ENCODE measurements at places on chromosomes 5 and 9.

- DNase-seq, result no peak
These were observed 1471.7 kb upstream of the C9orf72 start for GRCh38 chr9:29044959-29045358.

- DNase-seq, result peak; percentile 27
These were observed at the start of gene VAV2 for GRCh38 chr9:133991964-133992779. TSS of gene VAV2 (minus strand) at chr9:133992324. CDS start at chr9:133992278, 46 bp downstream.

DNA sequence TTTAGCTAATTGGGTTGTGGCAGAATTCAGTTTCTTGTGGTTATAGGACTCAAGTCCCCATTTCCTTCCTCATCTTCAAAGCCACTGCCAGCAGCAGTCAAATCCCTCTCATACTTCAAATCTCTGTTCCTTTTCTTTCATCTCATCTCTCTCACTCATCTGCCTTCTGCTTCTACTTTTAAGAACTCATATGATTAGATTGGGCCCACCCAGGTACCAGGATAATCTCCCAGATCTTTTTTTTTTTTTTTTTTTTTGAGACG, 8.0 kb upstream of the REEP5 start:
- DNase-seq, result no peak

DNA sequence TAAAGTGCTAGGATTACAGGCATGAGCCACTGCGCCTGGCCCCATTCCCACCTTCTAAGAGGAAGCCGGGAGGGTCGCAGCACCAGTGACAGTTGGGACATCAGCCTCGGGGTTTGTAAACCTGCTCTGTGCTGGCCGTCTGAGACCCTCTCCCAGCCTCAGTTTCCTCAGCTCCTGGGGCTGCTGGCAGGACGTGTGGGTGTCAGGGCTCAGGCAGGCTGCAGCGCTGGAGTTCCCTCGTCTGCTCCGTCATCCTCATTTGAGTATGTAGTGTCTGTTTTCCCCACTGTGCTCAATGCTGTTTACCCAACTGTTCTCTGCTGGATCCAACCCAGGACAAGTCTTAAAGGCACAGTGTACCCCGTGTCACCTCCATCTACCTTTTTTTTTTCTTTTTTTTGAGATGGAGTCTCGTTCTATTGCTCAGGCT, 2.0 kb upstream of the NINJ1 start:
- no peak for DNase-seq

- DNase-seq, result no peak
These were observed 629.7 kb upstream of the ZNF608 start for GRCh38 chr5:125376059-125376641.

GRCh38 chr5:151255621-151256286, 2.8 kb downstream of the GM2A start:
- no peak for DNase-seq

- DNase-seq, result no peak
These were observed 26.8 kb downstream of the ANKRD55 start for GRCh38 chr5:56206126-56206910.

DNA sequence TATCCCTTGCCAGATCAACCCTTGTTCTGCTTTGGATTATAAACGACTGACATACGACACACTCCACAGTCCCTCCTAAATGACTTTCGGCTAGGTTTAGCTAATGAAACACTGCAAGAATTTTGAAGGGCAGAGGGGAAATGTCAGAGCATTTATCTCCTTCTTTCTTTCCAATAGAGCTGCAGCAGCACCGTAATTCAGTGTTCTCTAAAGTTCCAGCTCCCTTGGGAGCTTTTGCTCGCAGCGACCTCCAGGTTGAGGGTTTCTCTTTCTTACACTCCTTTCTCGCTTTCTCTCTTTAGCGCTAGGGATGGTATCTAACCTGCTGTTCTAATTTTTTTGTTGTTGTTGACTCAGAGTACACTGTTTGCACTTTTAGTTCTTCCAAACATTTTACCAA, 467.1 kb upstream of the ST8SIA4 start:
- DNase-seq, result no peak

- DNase-seq, result peak; percentile 64
These were observed 2.0 kb downstream of the BRD3 start for GRCh38 chr9:134065612-134066419.

- no peak for DNase-seq
These were observed 35.9 kb downstream of the VCAN start for GRCh38 chr5:83507431-83507830.

- DNase-seq, result no peak
These were observed 3.6 kb upstream of the AGPAT2 start for GRCh38 chr9:136690806-136691261.

DNA sequence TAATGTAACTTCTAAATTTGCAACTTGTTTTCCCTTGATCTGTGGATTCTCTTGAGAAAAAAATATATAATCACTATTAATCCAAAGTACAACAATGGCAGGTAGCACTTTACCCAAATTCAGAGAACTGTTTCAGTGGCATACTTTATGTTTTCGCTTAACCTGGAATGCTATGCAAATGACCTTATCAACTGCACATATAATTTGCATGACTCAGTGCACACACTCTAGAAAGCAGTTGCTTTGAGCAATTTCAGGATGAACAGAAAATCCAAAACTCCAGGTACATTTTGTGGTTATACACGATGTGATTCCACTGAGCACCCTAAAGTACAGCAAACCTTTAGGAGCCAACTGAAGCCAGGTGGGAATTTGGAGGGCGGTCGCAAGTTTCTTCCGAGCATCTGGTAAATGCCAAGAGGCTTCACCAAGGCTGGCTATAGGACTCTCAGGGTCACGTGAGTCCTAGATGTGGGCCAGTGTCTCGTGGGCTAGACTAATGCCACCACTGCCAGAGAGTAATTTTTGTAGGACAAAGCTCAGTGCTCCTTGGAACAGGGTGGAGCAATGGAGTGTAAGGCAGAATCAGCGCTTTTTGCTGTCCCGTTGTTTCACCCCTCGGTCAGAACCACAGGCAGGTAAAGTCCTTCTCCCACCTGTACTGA, 37.3 kb downstream of the DMGDH start:
- no peak for DNase-seq

Data from stimulated activated CD4-positive, alpha-beta T cell treated with anti-CD3 and anti-CD28 coated beads, Interleukin-15, amount 100 ng/mL, for 48 hours (primary cell).